ENCODE measurements at places on chromosomes 2 and 18. TPM values are rescaled to one million over a fixed set of nuclear protein-coding genes. Genes with fewer than 3 reads are reported as not detected.
A peak's percentile ranks its signal among the peaks of the same experiment; 100 is the strongest.

The C1QL2 gene
- 0.18 TPM for polyA plus RNA-seq

The SERPINB2 gene
- 0.15 TPM for polyA plus RNA-seq

The KCNE4 gene
- polyA plus RNA-seq: 3.4 TPM

The CCL20 gene
- polyA plus RNA-seq: 11.4 TPM

The SYT4 gene
- polyA plus RNA-seq: 9.7 TPM

The RFX8 gene
- polyA plus RNA-seq: 0.39 TPM

The RMC1 gene
- 14.4 TPM for polyA plus RNA-seq

The UGT1A8 gene
- polyA plus RNA-seq: not detected

The LONRF2 gene
- polyA plus RNA-seq: 3.2 TPM

The CYS1 gene
- 22.1 TPM for polyA plus RNA-seq

The SNORC gene
- 6.9 TPM for polyA plus RNA-seq

The OR6B3 gene
- not detected for polyA plus RNA-seq

The SOCS6 gene
- polyA plus RNA-seq: 37.3 TPM

The TXNDC2 gene
- polyA plus RNA-seq: 0.03 TPM

The SERPINB4 gene
- not detected for polyA plus RNA-seq

DNA sequence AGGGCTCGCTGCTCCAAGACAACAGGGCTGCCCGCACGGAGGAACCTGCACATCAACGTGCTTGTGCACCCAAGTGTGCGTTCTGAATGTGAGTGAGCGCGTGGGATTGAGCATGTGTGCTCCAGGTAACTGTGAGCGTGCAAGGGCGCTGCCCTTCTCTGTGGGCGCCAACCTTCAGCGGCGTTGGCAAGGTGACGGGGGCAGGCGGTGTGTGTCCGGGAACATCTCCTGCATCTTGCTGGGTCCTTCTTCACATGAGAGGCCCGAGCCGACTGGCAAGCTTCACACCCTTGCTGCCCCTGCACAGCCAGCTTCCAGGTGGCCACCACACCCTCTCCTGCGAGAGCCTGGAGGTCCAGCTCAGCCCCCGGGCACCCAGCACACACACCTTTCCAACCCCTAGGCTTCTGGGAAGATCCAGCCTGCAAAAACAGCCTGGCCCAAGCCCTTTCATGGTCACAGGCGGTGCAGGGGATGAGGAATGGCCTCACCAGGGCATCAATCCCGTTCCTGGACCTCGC lies 220.9 kb downstream of the HDAC4 start:
- DNase-seq: no peak

DNA sequence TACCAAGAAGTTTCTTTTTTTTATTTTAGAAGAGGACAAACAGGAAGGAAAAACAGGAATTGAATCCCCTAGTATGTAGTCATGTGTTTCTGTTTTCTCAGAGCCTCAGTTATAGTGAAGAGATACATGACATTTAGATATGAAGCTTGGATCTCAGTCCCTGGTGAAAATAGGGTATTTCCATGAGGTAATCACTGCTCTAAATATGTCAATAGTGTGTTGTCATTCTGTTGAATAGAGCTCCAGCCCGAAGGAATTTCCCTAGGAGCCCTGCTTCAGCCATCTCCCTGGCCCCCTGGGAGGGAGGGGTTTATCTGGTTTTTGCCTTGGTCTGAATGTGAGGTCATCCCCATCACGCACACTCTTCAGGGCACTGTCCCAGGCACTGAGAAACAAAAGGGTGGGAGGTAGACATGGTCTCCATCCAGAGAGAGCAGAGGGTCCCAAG lies 47.1 kb upstream of the REL start:
- no peak for DNase-seq

GRCh38 chr2:54546518-54546917 lies 90.4 kb downstream of the SPTBN1 start:
- DNase-seq: no peak

DNA sequence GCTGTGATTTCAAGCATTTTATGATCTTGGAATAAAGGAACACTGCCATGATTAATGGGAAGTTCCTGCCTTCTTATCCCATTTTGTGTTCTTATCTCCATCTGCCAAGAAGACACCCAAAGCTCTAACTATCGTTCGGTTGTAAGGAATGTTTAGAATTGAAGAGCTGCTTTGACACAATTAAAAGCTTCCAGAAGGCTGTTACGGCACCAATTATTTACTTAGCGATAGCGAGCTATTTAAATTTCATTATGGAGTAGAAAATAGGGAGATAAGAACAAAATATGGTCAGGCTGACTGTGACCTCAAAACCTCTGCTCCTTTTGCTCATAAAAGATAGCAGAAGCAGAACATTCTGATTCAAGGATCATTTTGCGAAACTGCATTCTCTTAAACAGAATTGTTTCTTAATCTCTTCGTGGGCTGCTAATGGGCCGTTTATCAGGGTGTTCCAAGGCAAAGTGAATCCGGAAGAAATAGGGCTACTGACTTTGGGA lies 101.6 kb downstream of the SLC4A3 start:
- DNase-seq: no peak

DNA sequence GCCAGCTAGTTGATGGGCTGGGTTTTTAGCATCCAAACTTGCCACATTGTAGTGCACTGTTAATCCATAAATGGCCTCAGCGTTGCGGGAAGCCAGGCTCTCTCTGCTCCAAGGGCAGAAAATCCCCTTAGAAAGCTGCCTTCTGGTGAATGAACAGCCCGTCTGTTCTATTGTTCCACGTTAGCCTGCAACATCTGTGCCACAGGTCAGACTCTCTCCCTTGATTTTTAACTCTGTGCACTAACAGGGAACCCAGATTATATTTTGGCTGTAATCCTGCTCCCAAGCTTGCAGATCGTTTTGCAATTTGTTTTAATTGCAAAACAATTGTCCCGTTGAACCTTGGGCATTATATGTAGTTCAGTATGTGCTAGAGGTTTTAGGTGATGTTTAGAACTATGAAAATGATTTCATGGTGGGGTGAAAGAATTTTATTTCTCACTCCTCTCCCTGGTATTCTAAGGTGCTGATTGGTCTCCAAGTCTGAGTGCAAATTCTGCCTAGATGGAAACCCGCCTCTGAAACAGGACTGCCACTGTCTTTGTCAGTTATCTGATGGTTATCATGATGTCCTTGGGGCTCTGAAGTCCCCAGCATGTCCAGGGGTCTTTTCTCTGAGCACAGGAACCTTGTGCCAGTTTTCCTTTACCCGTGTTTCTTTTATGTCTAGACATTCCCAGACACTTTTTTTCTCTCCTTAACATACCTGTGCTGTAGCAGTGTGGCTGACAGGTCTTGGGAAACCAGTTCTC lies 106.6 kb downstream of the MAP4K4 start:
- no peak for DNase-seq

GRCh38 chr2:42127425-42128424 lies 41.4 kb upstream of the EML4 start:
- DNase-seq: peak; percentile 51

DNA sequence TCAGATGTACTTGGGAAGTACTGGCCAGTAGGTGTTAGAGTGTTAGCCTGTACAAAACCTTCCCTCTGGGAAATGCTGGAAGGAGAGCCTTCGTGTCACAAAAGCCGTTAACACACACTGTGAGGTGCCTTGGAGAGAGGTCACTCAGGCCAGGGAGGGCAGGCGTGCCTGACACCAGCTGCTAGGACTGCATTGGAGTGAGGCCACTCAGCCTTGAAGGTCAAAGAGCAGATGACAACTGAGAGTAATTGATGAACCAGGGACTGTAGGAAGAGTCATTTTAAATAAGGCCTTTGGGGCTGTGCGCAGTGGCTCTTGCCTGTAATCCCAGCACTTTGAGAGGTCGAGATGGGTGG lies 45.4 kb downstream of the ASAP2 start:
- no peak for DNase-seq

- DNase-seq: peak; percentile 87
Observed at GRCh38 chr2:65070172-65070830, 14.1 kb downstream of the CEP68 start.

- DNase-seq: no peak
Observed at GRCh38 chr2:118115761-118116160, 27.5 kb downstream of the INSIG2 start.

GRCh38 chr2:173148520-173148919 lies 72.9 kb downstream of the MAP3K20 start:
- DNase-seq: no peak

DNA sequence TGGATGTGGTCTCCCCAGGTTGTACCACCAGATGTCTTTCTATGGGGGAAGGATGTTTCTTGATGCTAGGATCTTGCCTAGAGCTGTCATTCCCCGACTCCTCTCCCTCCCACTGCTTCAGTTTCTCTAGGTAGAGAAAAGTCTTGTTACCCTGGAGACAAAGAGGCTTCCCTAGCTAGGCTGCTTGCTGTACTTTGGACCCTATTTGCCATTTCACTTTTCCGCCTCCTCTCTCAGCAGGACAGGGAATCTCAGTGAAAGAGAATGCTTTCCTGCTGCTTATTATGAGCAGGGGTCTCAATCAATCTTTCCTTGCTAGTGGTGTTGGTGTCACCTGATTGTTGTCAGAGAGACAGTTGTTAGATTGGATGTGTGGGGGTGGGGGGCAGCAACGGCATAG lies 818.8 kb upstream of the GYPC start:
- peak; percentile 2 for DNase-seq

DNA sequence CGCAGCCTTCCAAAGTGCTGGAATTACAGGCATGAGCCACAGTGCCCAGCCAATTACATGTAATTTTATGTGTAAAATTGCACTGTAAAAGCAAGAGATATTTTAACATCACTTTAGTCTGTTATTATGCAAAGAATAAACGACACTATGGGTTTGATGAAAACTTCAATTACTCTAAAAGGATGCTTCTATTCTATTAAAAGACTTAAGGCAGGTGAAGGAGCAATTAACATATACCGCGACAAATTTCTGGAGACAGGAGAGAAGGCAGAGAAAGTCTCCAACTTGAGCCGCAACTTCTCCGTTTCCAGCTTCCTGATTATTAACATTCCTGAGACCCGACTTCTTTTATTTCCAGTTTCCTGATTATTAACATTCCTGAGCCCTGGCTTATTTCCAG lies 53.7 kb downstream of the FAM210A start:
- no peak for DNase-seq

DNA sequence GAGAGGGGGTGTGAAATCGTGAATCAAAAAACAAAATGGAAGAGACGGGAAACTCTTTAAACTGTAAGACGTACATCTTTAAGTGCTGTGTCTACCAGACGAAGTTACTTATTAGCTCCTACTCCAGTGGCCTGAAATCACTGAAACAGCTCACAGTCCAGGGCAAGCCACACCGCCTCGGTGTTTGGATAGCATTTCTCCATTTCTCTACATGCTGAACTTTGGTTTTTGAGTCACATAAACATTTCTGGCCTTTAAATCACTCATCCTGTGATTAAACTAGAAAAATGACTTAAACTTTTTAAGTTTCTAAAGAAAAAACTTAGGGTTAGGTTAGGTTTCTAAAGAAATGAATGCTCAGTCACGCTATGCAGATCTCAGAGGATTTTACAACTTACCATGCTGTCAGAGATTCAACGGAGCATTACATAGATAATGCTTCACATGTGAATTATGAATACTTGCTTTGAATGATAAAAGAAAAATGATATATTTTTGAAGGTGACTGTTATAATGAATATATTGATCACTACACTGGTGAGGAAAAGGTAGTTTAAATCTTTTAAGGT lies 138.4 kb downstream of the MBP start:
- peak; percentile 43 for DNase-seq

GRCh38 chr2:201118121-201118960 lies 2.4 kb downstream of the CFLAR start:
- peak; percentile 89 for DNase-seq

DNA sequence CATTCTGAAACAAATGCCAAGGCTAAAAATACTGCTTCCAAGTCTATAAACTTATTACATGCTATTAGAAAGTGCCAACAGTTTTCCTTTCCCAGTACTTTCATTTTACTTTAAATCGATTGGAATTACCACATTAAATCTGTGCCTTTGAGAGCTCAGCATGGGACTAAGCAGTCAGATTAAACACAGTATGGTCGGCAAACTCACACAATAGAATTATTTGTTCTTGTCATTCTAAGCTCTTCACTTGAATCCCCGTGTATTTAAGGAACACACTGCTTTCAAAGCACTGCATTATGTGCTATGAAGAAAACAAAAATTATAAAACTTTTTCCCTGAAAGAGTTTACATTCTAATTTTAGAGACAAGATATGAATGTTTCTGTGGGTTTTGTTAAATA lies 444.4 kb upstream of the SLC39A10 start:
- DNase-seq: no peak

GRCh38 chr18:8435376-8435775 lies 173.9 kb upstream of the RAB12 start:
- no peak for DNase-seq

- DNase-seq: no peak
Observed at GRCh38 chr2:224875841-224876240, 159.7 kb upstream of the CCDC195 start.

- no peak for DNase-seq
Observed at GRCh38 chr2:191319186-191319585, 74.0 kb downstream of the MYO1B start.

DNA sequence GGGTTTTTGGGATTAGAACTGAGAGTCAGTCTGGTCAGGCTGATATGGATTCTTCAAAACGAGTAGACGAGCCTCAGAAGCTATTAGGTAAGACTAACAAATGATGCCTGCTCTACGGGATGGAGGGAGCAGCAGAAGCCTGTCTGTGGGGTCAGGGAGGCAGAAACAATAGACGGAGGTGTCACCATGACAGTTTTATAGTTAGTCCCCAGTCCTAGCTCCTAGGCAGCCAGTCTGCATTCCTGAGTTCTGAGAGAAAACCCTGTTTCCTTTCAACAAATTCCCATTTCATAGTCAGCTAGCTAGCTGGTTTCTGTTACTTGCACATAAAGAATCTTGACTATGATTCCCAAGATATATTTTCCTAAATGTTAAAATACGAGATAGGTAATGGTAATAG lies 542.1 kb downstream of the PID1 start:
- no peak for DNase-seq

DNA sequence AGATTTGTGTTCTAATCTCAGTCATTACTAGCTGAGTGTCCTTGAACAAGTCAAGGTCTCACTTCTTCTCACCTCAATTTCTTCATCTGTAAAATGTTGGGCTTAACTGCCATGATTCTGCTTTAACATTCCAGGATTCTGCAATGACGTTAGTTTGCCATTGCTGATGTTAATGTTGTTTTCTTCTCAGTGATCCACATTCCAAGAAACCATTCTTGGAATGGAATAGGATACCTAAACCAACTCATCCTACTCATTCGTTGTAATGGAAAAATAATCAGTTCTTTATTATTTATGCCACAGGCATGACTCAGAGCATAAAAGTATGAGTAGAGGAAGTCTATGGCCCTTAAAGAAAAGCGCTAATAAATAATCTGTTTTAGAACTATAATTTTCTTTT lies 140.2 kb upstream of the ETAA1 start:
- no peak for DNase-seq

DNA sequence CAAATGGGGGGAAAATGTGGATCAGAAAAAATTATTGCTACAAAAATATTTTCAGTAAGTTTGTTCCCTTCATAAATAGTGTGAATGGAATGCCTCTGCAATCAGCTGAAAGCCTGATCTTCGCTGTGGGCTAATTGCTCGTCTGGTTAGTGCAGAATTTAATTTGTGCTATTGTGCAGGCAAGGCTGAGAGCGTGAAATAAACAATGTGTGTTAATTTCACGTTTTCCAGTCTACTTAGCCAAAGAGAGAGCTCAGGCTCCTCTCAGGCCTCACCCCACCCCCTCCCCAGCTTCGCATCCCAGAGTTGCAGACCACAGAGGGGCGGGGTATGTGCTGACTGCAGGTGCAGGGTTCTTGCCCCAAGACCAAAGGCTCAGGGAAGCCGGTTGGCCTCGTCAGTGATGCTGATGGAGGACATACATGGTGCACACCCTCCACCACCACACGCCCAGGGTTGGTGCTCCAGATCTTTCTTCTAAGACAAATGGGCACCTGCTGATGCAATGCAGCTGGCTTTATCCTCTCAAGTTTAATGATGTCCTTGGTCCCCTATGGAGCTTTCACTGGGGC lies 302.6 kb upstream of the SLC14A2 start:
- no peak for DNase-seq

- DNase-seq: no peak
Observed at GRCh38 chr2:99278793-99279291, 22.2 kb downstream of the LYG1 start.
